ENCODE measurements at places on chromosomes 1 and 21.
A peak's percentile ranks its signal among the peaks of the same experiment; 100 is the strongest.

DNA sequence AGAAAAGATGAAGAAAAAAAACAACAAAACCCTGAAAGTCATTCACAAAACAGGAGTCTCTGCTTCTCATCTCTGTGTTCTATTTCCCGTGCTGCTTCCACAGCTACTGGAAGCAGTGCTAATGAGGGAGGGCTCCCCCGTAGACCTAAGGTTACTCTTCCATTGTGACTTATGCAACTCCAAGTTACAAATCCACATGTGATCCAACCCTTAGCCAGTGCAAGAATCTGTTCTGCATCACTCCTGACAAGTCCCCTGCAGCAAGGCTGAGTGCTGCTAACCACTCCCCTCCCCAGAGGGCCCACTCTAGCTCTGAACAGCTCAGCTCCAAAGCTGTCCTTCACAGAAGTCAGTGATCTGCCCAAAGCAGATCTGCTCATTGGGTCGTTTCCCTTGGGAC, 10.3 kb downstream of the DNALI1 start:
- no peak overlapping the region for H3K27ac ChIP-seq
- H3K27me3 ChIP-seq = no peaks in the 10 kb centered on the region
- H3K4me3 ChIP-seq = no peak overlapping the region
- H3K36me3 ChIP-seq = peaks cover 42% of the 10 kb centered on the region
- no peaks in the 10 kb centered on the region for H3K4me1 ChIP-seq

GRCh38 chr1:57357462-57357861, 66.4 kb downstream of the DAB1 start:
- H3K4me3 ChIP-seq = no peak overlapping the region
- no peak for DNase-seq
- no peak overlapping the region for H3K27ac ChIP-seq

DNA sequence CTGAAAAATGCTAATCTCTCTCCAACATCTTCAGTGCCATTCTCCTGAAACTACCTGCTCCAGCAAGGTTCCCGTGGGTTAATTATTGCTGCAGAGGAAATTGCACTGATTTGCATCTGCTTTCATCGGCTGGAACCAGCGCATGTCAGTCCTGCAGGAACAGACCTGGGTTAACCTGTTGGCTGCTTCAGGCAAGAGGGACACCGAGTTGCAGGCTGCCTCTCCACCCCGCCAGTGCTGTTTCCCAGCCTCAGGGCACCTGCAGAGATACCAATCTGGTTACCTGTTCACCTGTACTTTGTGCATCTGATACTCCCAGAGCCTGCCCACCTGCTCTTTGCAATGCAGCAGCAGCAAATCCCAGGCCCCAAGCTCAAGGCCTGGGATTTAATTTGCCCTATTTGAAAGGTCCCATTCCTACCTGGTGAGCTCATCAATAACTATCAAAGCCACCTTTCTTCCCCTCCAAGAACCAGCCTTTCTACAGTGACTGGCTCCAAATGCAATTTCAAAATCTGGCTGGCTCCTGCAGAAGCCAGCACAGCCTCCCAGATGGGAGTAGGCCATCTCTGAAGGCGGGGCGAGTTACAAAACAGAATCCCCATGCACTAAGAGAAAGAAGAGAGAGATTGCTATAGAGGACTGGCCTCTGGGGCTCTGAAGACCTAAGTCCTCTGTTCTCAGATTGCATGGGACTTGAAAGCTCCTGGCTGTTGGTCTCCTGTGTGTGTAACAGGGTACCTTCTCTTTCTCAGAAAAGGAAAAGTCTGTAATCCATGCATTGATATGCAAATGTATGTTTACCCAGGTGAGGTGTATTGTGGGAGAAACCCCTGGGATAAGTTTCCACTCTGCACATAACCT, 67.8 kb downstream of the TOMM20 start:
- no peak overlapping the region for H3K4me3 ChIP-seq
- H3K27ac ChIP-seq = no peak overlapping the region
- peaks cover 5% of the 10 kb centered on the region for H3K4me1 ChIP-seq
- H3K27me3 ChIP-seq = no peaks in the 10 kb centered on the region

- H3K27ac ChIP-seq = no peak overlapping the region
- H3K27me3 ChIP-seq = no peaks in the 10 kb centered on the region
- no peak overlapping the region for H3K4me3 ChIP-seq
- peaks cover 12% of the 10 kb centered on the region for H3K4me1 ChIP-seq
- no peaks in the 10 kb centered on the region for H3K36me3 ChIP-seq
- DNase-seq = no peak
Measured at GRCh38 chr1:203273869-203274602, 31.3 kb upstream of the BTG2 start.

DNA sequence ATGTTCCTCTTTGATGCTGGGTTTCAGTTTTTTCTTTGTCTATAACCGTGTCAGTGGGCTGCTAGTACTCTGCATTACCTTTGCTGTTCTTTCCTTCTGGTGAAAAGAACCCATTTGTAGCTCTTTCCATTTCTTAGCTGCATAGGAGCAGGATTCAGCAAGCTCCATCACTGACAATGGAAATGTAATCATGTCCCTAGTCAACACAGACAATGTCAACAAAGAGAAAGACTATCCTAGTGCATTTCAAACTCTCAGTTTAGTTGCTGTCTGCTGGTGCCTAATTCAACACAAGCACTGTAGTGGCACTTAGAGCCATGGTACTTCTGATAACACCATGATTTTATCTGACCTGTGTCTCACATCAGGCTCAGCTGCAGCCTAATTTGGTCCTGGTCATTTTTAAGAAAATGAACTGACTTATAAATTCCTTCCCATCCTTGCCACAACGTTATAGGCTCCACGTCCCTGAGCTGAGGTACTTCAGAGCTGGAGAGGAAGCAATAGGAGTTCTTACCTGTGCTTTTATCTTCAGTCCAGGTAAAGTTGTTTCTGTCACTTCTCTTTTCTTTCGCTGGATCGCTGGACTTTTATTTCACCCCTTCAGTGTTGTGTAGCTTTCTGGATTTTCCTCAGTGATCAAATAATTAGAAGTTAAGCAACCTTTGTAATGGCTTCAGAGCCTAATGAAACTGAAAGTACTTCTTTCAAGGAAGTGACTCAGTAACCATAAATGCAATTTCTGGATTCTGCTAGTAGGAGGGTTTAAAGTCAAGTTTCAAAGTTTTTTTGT, at the start of gene GBP3:
Gene GBP3 (minus strand): TSS at position 700 of the 793 bp plus-strand sequence. CDS start 2,145 bp downstream, outside the sequence.
- H3K36me3 ChIP-seq = peaks cover 8% of the 10 kb centered on the region
- H3K27ac ChIP-seq = peak within 1 kb of the TSS; percentile 98

- no peak overlapping the region for H3K27ac ChIP-seq
- H3K4me3 ChIP-seq = no peak overlapping the region
- H3K27me3 ChIP-seq = no peaks in the 10 kb centered on the region
- peaks cover 6% of the 10 kb centered on the region for H3K4me1 ChIP-seq
- DNase-seq = peak; percentile 68
Measured at GRCh38 chr1:222911866-222912265, 97.0 kb downstream of the DISP1 start.

GRCh38 chr1:244858357-244858756, 6.0 kb downstream of the HNRNPU start:
- no peak for DNase-seq
- no peak overlapping the region for H3K27ac ChIP-seq
- no peaks in the 10 kb centered on the region for H3K27me3 ChIP-seq
- H3K4me3 ChIP-seq = no peak overlapping the region
- peaks cover 4% of the 10 kb centered on the region for H3K4me1 ChIP-seq

DNA sequence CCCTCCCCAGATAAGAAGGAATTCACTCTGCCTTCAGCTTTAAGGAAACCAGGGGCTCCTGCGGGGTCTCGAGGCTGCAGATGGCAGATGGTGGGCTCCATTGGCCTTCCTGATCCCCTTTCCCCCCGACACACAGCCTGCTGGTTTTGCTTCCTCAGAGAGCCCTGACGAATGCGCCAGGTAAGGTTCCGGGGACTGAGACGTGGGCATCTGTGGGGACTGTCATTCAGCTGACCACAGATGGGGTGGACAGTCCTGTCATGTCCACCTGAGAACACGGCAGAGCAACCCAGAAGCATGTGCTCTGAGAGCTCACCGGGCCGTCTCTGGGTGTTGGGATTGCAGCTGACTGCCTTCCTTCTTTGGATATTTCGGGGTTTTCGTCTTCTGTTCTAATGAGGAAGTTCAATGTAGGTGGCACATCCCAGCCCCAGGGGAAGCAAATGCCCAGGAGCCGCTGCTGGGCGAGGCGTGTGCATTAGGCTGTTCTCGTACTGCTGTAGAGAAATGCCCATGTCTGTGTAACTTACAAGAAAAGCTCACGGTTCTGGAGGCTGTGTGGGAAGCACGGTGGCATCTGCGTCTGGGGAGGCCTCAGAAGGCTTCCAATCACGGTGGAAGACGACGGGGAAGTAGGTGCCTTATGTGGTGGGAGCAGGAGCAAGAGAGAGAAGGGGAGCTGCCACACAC, 22.6 kb upstream of the TTC34 start:
- DNase-seq = no peak
- no peaks in the 10 kb centered on the region for H3K4me1 ChIP-seq
- H3K27ac ChIP-seq = no peak overlapping the region
- H3K4me3 ChIP-seq = no peak overlapping the region
- no peaks in the 10 kb centered on the region for H3K36me3 ChIP-seq

GRCh38 chr1:161511756-161512060, 6.5 kb downstream of the FCGR2A start:
- H3K4me3 ChIP-seq = no peak overlapping the region
- H3K36me3 ChIP-seq = no peaks in the 10 kb centered on the region
- H3K27ac ChIP-seq = no peak overlapping the region
- DNase-seq = no peak

DNA sequence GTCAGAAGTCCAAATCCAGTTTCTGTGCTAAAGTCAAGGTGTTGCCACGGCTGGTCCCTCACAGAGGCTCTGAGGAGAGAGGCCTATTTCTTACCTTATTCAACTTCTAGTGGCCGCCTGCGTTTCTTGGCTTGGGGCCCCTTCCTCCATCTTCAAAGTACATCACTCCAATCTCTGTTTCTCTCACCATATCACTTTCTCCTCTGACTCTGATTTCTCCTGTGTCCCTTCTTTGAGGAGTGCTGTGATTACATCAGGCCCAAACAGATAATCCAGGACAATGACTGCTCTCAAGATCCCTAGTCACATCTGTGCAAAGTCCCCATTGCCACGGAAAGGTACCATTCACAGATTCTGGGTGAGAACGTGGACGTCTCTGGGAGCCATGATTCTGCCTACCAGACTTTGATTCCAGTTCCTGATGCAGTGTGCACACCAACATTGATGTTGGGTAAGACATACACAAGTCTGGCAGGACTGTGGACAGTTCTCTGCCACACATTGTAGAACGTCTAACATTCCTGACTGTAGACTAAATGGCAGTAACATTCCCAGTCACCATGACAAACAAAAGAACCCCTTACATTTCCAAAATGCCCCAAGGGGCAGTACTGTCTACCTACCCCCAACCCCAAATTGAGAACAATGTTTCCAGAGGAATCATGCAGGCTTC, 43.0 kb upstream of the ITPKB start:
- H3K27ac ChIP-seq = no peak overlapping the region
- H3K36me3 ChIP-seq = no peaks in the 10 kb centered on the region
- peaks cover 13% of the 10 kb centered on the region for H3K27me3 ChIP-seq
- no peak overlapping the region for H3K4me3 ChIP-seq
- no peak for DNase-seq

DNA sequence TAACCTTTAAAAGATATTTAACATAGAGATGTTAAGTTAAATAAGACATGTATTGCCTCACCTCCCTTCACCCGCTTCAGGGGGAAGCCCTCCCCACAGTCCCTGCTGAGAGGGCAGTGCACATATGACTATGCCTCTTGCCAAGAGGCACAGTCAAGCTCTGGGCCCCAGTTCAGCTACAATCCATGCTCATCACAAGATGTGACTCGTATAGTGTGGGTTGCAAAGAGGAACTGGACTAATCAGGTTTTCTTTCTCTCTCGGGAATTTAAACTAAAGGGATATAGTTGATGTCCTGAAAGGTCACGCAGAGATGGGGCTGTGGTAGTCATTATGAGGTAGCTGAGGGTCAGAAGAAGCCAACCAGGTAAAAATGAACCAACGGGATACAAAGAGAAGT, 35.6 kb downstream of the LYST start:
- H3K4me3 ChIP-seq = no peak overlapping the region
- H3K4me1 ChIP-seq = peaks cover 2% of the 10 kb centered on the region
- peak; percentile 84 for DNase-seq
- no peak overlapping the region for H3K27ac ChIP-seq
- no peaks in the 10 kb centered on the region for H3K27me3 ChIP-seq

DNA sequence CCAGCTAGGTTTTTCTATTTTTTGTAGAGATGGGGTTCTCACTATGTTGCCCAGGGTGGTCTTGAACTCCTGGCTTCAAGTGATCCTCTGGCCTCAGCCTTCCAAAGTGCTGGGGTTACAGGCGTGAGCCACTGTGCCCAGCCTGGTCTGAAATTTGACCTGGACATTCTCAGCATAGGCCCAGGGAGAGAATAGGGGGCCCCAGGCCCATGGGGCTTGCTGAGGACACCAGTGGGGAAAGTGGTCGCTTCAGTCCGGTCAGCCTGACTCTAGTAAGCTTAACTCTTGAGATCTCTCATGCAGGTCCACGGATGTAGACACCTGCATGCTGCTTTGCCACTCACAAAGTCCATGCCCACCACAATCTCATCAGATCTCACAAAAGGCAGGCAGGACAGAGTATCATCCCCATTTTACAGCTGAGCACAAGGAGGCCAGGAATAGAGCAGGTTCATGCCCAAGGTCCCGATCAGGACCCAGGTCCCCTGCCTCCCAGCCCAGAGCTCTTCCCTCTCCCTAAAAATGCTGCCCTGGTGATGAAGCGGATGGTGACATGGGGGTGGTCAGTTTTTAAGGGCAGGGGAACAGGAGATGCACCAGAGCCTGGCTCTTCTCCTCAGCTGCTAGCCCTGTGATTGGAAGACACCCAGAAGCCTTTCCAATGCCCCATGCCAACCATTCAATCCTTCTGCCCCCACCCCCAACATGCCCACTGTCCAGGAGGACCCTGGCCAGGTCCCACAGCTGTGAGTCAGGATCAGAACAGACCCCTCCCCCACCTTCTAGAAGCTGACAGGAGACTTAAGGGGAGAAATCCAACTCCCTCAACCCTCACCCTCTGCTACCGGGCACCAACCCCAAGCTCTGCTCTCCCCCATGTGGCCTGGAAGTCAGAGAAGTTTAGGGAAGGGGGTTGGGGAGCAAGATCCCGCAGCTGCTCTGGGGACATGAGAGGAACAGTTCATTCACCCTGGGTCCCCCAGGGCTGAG, 1.8 kb downstream of the FHL3 start:
- peaks cover 8% of the 10 kb centered on the region for H3K36me3 ChIP-seq
- peak overlapping the region; percentile 88 for H3K27ac ChIP-seq
- H3K4me1 ChIP-seq = peaks cover 33% of the 10 kb centered on the region

- H3K27me3 ChIP-seq = peaks cover 55% of the 10 kb centered on the region
- no peaks in the 10 kb centered on the region for H3K36me3 ChIP-seq
- no peak overlapping the region for H3K4me3 ChIP-seq
Measured at GRCh38 chr1:44507490-44508396, 102.7 kb downstream of the RNF220 start.

GRCh38 chr1:61244114-61244513, 161.8 kb downstream of the NFIA start:
- peak; percentile 19 for DNase-seq
- no peaks in the 10 kb centered on the region for H3K36me3 ChIP-seq
- no peaks in the 10 kb centered on the region for H3K27me3 ChIP-seq
- no peak overlapping the region for H3K27ac ChIP-seq
- H3K4me3 ChIP-seq = no peak overlapping the region

DNA sequence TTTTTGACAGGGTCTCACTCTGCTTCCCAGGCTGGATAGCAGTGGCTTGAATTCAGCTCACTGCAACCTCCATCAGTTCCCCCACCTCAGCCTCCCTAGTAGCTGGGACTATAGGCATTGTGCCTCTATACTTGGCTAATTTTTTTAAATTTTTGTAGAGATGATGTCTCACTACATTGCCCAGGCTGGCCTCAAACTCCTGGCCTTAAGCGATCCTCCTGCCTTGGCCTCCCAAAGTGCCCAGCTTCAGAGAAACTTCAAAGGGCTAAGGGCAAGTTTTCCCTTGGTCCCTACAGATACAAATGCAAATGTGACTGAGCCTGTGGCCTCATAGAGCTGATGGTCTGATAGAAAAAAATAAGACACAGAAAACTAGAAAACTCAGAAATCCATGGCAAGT, 52.9 kb upstream of the PRRC2C start:
- no peaks in the 10 kb centered on the region for H3K4me1 ChIP-seq
- no peak overlapping the region for H3K27ac ChIP-seq
- no peak overlapping the region for H3K4me3 ChIP-seq
